ENCODE measurements at places on chromosomes 11 and 22.
A peak's percentile ranks its signal among the peaks of the same experiment; 100 is the strongest.

- DNase-seq: no peak
These were observed 469.9 kb downstream of the MN1 start for GRCh38 chr22:27331526-27332281.

- no peak for DNase-seq
These were observed 92.7 kb downstream of the SBF2 start for GRCh38 chr11:10201343-10201742.

DNA sequence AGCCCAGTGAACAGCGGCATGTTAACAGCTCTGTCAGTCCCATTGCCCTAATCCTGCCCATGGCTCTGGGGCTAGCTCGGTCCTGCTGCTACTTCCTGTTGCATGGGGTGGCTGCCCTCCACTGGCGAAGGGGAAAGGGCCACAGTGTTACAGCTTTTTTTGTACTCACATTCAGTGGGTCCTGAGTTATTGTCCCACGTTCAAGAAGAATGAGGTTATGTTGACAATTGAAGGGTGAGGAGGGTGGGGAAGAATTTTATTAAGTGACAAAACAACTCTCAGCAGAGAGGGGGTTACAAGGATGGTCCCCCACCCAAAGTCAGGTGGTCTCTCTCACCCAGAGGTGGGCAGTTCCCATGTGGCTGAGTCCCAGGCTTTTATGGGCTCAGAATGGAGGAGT is 17.7 kb upstream of the MS4A7 start:
- no peak for DNase-seq

GRCh38 chr11:120807414-120808150 is 216.3 kb upstream of the TBCEL start:
- peak; percentile 63 for DNase-seq

DNA sequence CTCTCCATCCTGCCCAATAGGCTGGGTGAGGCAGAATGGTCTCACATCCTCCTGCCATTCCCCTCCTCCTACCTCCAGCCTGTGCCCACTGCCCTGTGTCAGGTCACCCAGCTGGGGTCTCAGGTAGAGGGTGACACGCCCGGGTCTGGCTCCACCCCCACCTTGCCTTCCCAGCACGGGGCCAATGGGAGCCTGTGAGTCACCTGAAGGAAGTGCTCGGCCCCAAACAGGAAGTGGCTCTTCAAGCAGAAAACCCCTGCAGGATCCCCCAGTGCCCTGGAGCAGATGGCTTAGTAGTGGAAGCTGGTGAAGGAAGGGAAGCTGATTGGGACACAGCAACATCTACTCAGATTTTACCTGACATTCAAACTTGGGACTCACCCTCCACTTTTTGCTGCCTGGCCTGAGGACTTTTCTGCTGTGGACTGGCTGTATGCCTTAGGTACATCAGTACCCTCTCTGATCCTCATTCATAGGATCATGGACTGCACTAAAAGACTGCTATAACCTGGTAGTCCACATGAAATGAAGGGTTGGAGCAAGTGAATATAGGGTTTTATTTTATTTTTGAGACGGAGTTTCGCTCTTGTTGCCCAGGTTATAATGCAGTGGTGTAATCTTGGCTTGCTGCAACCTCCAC is 33.4 kb downstream of the GDPD5 start:
- no peak for DNase-seq

GRCh38 chr11:299081-299891 is at the start of gene IFITM5:
Gene IFITM5 (minus strand): TSS chr11:299526. CDS start chr11:299490, 36 bp downstream.
- DNase-seq: no peak

All from T1000 (cell line).